ENCODE measurements at places on chromosomes 2 and 18.

GRCh38 chr2:234725528-234726264, 226.1 kb upstream of the SH3BP4 start:
- DNase-seq = no peak

DNA sequence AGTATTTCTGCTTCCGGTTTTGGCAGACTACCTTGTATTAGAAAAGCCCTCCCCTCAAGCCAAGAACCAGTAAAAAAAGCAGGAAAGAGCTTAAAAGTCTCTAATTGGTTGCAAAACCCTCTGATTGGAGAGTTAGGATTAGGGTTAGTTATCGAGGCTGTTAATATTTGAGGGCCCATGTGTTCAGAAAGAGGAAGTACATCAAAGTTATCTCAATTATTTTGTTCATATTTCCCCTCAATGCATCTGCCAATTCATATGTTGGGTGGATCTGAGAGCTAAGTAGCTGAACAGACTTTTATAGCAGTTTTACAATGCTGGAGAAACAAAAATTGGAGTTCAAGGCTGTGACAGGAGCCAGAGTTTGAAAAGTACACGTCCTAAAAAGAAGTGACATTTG, 43.1 kb upstream of the KLHL14 start:
- DNase-seq = no peak

- no peak for DNase-seq
Measured at GRCh38 chr2:186664385-186665043, 29.3 kb upstream of the FAM171B start.

DNA sequence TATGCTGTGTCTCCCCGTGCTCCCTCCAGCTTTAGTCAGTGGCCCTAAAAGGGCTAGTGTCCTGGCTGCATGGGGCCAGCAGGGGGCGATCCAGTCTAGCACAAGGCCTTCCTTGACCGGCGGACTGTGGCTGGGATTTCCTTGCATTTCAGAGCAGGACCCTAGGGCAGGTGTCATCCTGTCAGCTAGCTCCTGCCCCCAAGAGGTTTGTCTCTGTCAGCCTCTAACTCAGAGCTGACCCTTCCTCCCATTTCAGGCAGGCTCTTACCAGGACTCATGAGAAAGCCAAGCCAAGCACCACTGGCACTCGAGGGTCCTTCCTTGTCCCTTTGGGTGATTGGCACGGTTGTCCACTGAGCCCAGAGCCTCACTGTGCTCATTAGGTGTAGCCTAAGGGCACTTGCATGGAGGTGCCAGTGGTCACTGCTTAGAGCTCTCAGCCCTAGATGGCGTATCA, 140.3 kb downstream of the RPIA start:
- DNase-seq = no peak

GRCh38 chr2:71756280-71756906, 303.0 kb downstream of the DYSF start:
- DNase-seq = no peak

GRCh38 chr2:227942021-227942420, 70.6 kb downstream of the DAW1 start:
- no peak for DNase-seq

DNA sequence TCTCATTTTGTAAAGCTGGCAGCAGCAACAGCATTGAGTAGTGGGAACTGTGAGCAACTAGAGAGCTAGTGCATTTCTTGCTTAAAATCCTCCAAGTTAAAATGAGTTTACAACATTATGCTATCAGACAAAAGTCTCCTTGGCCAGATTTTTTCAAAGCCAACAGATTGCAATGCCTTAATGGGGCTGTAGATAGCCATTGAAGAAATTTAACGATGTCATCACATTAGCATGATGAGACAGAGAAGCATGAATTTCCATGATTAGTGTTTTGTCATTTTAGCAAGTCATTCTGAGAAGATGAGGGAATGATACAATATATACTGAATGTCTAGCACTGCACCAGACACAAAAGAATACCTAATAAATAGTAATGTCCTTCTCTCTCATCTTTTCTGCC, 307.5 kb upstream of the REG3G start:
- no peak for DNase-seq

DNA sequence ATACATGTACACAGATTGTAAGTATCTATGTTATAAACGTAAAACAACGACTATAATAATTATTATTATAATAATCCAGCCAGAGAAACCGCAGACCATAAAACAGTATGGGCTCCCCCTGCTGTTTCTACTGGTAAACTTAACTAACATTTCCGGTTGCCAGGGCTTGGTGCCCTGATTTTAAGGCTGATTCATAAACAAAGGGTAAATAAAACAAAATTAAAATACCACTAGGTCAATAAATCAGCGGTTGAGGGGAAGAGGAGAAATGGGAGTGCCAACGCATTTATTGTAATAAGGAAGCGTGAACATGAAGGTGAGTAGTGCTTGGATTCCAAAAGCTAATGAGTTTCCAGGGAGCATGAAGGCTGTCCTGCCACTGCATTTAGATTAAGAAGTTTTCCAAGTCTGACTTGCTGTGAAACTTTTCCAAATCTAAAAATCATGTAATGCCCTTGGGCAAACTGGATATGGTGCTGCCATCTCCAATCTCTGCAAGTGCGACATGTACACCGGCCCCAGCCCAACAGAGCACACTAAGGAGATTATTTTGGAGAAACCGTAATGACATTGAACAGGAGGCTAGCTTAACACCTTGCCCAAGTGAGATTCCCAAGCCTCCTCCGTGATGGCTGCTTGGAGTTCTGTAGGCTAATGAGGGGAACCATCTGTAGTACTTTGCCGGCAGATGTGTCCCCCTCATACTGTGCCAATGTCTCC, 50.7 kb upstream of the HNRNPA3 start:
- peak; percentile 35 for DNase-seq

DNA sequence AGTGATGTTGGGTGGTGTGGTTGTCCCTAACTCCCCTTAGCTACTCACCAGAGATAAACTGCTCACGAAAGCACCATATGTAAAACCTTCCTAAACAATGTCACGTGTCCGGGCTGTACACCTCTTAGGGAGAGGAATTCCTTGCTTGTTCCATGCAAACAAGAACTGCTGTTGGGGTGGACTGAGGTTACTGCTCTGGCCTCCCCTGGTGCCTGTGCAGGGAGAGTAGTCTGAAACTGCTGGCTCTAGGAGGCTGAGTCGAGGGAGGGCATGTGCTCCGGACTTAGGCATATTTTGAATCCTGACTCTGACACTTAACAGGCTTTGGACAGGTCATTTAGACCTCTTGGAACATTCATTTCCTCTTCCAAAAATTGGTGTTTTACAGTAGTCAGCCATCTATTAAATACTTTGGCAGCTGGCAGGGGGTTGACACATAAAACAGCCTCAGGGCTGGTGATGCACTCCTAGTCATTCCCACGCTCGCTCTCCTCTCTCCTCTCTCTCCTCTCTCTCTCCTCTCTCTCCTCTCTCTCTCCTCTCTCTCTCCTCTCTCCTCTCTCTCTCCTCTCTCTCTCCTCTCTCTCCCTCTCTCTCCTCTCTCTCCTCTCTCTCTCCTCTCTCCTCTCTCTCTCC, 10.6 kb downstream of the THNSL2 start:
- no peak for DNase-seq

GRCh38 chr2:98157557-98157956, 70.6 kb downstream of the VWA3B start:
- no peak for DNase-seq

GRCh38 chr2:824954-825353, 125.7 kb upstream of the SNTG2 start:
- DNase-seq = no peak

DNA sequence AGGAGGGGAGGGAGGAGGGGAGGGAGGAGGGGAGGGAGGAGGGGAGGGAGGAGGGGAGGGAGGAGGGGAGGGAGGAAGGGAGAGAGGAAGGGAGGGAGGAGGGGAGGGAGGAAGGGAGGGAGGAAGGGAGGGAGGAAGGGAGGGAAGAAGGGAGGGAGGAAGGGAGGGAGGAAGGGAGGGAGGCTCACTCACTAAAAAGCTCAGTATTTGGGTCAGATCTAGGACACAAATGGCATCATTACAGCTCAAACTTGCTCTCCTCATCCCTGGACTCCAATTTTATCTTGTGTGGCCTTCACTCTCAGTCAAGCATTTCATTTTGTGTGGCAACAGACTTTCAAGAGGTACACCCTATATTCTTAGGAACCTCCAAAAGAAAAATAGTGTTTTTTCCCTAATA, 435.4 kb downstream of the IRS1 start:
- DNase-seq = no peak

GRCh38 chr2:69242651-69243051, 144.4 kb downstream of the GFPT1 start:
- DNase-seq = no peak

GRCh38 chr2:24382363-24383073, 22.2 kb upstream of the ITSN2 start:
- DNase-seq = peak; percentile 67

GRCh38 chr2:71713581-71714580, 260.5 kb downstream of the DYSF start:
- no peak for DNase-seq

- peak; percentile 28 for DNase-seq
Measured at GRCh38 chr18:693466-694187, 18.8 kb downstream of the ENOSF1 start.

GRCh38 chr2:215832791-215833190, 180.6 kb downstream of the MREG start:
- no peak for DNase-seq

All from hindlimb muscle (tissue), 1 donor.